Retinal pigment epithelial cell (primary cell): ENCODE measurements at places on chromosomes 12 and 14.

DNA sequence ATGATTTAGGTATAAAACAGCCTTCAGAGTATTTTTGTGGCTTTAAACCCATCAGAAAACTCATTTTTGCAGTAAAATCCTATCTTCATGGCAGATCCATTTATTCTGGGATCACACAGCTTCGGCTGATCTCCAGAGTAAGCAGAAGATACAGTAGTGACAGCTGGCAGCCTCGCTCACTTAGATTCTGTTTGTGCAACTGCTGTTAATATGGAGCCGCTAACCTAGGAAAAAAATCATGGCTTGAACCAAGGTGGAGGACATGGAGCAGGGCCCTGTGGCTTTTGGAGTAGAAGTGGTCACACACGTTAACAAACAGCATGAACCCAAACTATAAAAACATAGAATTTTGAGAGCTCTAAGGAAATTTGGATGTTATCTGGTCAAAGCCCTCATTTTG, 137.2 kb upstream of the ARHGAP5 start:
- no peak for DNase-seq

GRCh38 chr12:65278576-65279368, at the start of gene MSRB3:
Gene MSRB3, plus strand, starts transcription at chr12:65278683. Its CDS starts 29,897 bp downstream, at chr12:65308580.
- no peak for DNase-seq

- peak; percentile 34 for DNase-seq
Measured at GRCh38 chr14:102930753-102931579, 8.5 kb downstream of the AMN start.

DNA sequence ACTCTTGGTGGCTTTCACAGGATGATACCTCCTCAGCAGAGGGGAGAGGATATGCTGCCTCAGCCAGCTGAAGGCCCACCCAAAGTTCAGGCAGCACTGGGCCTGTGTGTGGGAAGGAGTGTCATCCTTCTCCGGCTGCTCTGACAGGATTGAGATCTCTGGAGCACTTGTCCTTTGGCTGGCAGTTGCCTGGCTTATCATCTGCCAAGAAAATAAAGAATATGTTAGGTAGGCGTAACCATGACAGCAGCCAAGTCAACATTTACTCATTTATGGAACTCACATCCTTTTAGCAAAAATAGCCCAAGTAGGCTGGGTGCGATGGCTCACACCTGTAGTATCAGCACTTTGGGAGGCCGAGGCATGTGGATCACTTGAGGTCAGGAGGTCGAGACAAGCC, 68.5 kb downstream of the PPFIBP1 start:
- DNase-seq = no peak

DNA sequence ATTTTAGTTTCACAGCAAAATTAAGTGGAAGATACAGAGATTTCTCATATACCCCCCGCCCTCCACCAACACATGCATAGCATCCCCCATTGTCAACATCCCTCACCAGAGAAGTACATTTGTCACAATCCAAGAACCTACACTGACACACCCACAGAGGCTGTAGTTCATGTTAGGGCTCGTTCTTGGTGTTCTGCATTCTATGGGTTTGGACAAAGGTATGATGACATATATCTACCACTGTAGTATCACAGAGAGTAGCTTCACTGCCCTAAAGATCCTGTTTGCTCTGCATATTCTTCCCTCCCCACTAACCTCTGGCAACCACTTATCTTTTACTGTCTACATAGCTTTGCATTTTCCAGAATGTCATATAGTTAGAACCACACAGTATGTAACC, 444.6 kb upstream of the DCN start:
- DNase-seq = no peak

GRCh38 chr14:90733139-90733808, 83.0 kb downstream of the TTC7B start:
- no peak for DNase-seq

DNA sequence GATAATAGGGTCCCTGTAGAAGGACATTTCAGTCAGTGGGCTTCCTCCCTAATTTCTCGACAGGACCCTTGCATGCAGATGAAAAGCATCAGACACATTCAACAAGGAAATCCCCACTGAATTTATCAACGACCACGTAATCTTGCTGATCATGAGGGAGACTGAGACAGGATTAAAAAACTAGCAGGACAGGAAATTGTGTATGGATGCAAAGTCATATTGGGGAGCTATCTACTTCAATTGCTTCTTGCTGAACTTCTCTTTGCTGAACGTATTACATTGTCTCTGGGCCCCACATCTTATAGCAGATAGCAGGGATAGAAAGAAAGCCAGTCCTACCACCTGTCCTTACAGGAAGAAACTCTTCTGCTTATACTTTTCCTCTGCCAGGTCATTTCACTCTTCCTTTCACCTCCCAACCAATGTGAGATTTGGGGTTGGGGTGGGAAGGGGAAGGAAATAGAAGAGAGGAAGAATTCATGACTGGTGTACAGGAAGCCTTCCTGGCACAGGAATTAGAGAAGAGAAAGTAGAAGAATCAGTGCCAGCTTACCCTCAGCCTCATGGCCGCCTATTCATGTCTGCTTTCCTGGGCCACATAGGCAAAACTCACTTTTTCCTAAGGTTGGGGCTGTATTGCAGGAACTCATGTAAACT, 333.3 kb downstream of the ZFP36L1 start:
- DNase-seq = no peak

- no peak for DNase-seq
Measured at GRCh38 chr14:92652413-92653151, 95.8 kb downstream of the LGMN start.

DNA sequence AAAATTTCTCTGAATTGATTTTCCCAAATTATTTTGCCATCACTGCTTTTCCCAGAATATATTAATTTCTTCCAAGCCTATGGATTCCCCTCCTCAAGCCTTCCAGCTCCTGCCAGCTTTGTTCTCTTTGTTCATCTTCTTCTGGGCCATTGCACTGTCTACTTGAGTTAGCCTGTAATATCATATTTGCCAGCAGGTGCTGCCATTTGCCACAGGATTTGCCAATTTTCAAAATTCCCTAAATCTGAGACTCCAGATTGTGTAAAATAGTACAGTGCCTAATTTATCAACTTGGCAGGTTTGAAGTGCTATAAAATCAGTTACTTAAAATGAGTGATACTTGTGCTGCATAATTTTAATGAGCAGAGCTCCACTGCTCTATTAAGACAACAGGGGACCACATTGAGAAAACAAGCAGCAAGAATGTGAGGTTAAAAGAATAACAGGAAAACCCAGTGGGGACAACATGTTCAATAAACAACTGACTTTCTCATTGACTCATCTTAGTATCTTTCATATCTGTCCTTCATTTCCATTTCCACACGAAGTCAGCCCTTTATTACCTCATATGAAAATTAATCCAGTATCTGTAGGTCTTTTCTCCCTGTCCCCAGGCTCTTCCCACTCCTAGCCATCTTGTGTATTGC, 84.6 kb upstream of the CCDC196 start:
- no peak for DNase-seq

DNA sequence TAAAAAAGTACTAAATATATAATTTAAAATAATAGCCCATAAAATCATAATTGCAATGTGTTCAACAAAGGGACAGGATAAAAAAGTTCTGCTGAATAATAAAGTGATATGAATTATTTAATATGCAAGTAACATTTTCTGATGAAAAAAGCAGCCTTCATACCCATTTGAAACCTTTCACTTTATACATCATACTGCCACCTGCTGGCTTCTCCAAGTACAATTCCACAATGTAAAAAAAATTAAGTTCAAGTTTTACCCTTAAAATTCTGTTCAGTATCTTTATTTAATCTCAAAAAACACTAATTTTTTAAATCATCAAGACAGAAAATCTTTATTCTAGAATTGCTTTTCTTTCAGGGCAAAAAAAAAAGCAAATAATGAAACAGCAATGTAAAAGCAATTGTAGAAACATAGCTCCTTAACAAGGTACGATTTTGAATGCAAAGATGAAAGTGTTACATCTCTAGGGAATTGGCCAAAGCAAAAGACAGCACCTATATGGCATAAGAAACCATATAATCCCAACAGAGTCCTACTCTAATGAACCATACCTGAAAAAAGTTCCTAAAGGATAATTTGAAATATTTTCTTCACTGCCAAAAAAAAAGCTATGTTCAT, 15.0 kb downstream of the MDM1 start:
- no peak for DNase-seq

GRCh38 chr14:57293866-57294837, 25.4 kb downstream of the AP5M1 start:
- DNase-seq = no peak

GRCh38 chr14:85359505-85359904, 170.4 kb upstream of the FLRT2 start:
- DNase-seq = no peak
